ENCODE measurements at places on chromosomes 11 and 22. TPM values are rescaled to one million over a fixed set of nuclear protein-coding genes. Genes with fewer than 3 reads are reported as not detected.

GRCh38 chr11:120420572-120420971, 84.4 kb downstream of the ARHGEF12 start:
- DNase-seq, result no peak

GRCh38 chr11:128492461-128492860, 94.9 kb downstream of the ETS1 start:
- no peak for DNase-seq

DNA sequence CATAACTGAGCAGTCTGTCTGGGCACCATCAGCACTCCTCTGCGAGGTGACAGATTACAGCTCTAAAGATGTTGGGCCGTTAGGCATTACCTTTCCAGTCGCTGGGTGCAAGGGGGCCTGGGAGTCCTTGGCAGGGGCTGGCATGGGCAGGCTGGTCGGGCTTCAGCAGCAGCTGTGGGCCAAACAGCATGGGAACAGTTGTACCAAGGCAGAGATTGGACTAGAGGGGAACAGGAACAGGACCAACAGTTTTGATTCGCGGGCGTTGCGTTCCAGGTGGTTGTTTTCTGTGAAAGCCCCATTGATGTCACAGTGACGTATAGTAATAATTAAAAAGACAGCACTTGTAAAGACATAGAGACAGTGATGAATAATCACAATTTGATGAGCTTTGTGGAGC, 25.8 kb upstream of the B3GAT1 start:
- no peak for DNase-seq

DNA sequence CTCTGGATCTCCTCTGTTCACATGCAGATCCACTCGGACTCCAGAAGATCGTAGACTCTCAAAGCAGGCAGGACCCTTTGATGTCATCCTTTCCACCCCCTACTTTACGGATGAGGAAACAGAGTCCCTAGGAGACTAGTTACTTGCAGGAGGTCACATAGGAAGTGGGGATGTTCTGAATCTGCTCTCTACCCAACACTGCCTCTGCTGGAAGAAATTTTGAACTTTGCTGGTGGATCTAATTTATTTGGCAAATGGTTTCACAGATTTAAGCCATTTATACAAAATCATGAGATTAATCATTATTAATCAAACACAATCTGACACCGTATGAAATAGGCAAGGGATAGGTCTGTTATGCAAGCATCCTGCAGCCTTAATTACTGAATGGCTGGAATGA, 55.0 kb upstream of the USP47 start:
- DNase-seq, result no peak

DNA sequence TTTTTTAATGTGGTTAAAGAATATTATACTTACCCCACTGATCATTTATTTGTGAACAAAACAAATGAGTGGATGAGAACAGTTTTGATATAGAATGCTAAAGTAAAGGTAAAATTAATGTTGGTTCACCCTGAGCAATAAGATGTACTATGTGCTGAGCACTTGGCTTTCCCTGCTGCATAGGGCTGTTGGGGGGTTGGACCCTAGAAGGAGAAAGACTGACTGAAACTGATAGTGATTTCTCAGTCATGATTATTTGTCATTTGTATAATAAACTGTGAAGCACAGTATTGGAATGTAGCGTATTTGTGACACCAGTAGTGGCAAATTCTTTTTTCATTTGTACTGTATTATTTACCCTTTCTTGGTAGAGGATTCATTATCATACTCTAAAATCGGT, 63.3 kb downstream of the PRMT3 start:
- no peak for DNase-seq

- DNase-seq, result no peak
Measured at GRCh38 chr11:110200241-110200640, 96.2 kb downstream of the RDX start.

GRCh38 chr11:108122166-108122628, 830 bp downstream of the ACAT1 start:
- DNase-seq, result no peak

- DNase-seq, result no peak
Measured at GRCh38 chr11:131756479-131757110, 386.2 kb downstream of the NTM start.

DNA sequence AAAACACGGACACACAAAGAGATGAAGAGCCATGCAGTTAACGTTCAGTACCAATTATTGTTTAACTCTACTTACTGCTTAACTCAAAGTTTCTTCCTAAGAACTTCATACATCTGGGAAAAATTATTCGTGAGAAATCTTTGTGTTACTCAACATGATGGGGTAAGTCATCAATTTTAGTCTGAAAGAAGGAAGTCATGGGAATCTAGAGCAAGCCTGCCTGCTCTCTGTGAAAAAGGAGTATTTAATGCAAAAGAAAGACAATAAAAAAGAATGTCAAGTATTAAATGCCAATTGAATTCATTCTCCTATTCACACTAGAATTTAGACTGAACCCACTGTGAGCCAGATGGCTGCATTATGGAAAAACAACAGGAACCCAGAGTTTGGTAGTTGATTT, 16.0 kb downstream of the TMEM123 start:
- no peak for DNase-seq

DNA sequence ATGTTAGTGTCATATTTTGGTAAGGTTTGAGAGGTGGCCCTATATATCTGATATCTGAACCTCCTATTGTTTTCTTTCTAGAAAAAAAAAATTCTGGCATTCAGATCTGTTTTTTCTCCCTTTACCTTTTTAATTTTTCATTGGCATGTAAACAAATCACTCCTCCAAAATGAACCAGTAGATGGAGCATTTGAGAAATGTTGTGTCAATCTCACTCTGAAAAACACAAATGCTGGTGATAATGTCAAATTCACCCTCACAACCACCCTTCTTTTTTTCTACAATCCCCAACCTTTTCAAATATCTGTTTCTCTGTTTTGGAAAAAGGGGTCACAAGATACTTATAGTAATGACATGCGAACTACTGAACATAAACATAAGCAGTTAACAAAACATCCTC, 9.1 kb downstream of the GUCY1A2 start:
- DNase-seq, result no peak

DNA sequence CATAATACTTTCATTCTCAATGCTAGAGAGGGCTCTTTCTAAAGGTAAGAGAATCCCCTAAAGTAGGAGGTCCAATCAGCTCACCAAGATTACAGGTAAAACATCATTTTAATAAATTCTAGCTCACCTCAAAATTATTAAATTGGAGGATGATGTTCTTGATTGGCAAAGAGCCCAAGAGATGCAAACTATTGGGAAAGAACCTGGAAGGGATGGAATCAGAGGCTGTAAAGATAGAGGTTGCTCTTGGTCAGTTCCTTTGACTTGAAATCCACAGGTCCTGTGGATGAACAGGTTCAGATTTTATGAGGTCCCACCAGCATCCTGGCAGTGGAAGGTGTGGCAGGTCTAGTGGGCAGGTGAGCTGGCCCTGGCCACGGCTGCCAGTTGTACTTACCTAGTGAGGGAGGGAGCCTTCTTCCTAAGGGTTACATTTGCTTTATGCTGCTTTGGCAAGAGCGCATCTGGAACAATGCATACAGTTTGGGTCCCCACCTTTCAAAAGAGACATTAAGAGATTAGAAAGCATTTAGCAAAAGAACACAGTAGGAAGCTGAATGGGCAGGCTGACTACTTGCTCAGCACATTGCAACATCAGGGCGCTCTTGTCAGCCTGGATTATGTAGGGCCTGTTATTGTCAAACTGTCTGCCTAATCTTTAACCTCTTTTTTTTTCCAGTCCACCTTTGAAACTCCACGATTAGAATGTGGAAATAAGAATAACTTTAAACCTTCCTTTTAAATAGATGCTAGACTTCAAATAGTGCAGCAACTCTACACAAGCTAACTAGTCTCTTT, 97.0 kb downstream of the RDX start:
- no peak for DNase-seq

GRCh38 chr22:27906241-27906640, 12.8 kb downstream of the PITPNB start:
- no peak for DNase-seq

GRCh38 chr11:19580646-19581045, 132.0 kb upstream of the NAV2 start:
- no peak for DNase-seq

DNA sequence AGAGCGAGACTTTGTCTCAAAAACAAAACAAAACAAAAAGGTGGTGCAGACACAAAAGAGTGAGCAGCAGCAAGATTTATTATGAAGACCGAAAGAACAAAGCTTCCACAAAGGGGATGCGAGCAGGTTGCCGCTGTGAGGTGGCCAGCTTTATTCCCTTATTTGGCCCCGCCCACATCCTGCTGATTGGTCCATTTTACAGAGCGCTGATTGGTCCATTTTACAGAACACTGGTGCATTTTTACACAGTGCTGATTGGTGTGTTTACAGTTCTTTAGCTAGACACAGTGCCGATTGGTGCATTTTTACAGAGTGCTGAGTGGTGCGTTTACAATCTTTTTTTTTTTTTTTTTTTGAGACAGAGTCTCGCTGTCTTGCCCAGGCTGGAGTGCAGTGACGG, 77.4 kb downstream of the CECR2 start:
- DNase-seq, result no peak

- DNase-seq, result peak; percentile 68
Measured at GRCh38 chr11:66022401-66023185, 3.7 kb downstream of the CATSPER1 start.

DNA sequence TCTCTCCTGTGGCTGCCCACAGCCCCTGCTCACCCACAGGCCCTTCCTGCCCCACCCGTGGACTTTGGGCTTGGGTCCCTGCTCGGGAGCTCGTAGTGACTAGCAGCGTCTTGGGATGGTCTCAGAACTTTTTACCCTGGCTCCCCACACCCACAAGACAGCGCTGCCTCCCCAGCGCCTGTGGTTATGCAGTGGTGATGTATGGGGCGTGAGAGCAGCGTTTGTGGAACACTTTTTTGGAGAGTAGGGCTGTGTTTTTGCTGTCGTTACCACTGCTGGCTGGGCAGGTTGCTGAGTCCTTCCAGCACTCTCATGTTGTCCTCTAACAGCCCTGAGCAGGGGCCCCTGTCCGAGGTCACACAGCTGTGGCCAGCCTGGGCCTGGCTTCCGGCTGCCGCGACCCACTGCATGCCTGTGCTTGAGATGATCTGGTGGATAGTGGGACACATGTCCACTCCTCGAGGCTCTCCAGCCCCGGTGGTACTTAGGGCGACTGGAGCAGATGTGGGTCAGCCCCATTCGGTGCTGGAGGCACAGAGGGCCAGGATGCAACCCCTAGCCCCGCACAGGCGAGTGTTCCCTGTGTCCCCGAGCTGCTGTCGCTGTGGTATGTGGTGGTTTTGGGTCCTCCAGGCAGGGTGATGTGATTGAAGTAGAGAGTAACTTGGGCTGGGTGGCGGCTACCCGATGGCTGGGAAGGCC, 7.1 kb upstream of the GRAMD4 start:
- DNase-seq, result peak; percentile 41

- no peak for DNase-seq
Measured at GRCh38 chr11:75524665-75525432, 892 bp downstream of the GDPD5 start.

DNA sequence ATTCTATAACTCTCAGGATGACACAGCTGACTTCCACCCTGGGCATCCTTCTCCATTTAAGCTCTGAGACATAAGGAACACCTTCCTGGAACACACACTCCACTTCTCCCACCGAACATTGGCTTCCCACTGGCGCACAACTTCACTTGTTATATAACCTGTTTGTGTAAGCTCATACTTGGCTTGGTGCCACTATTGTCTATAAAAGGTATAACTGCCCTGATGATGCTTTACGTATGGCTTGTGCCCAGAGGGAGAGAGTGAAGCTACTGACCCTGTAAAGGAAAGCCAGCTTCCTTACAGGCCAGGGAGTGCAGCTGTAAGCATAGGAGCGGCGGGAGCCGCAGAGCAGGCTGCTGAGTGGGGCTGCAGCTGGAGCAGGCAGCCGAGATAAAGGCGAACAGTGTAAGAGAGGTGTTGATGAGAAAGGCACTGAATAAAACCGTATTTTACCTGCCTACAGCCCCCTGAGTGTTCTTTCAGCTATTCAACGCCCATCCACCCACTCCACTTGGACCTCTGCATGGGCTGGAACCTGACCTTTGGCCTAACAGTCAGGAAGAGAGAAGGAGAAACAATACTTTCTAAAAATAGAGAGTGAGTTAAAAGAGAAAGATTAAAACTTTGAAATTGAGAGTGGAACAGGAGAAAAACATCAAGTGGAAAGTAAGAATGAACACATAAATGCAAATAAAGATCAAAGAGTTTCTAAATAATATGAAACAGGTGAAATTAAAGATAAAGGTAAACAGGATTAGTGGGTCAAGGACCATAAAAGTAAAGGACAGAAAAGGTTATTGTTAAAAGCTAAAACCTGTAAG, 252.1 kb upstream of the ARHGAP42 start:
- DNase-seq, result no peak

- DNase-seq, result no peak
Measured at GRCh38 chr11:10637731-10638151, 55.8 kb downstream of the IRAG1 start.

DNA sequence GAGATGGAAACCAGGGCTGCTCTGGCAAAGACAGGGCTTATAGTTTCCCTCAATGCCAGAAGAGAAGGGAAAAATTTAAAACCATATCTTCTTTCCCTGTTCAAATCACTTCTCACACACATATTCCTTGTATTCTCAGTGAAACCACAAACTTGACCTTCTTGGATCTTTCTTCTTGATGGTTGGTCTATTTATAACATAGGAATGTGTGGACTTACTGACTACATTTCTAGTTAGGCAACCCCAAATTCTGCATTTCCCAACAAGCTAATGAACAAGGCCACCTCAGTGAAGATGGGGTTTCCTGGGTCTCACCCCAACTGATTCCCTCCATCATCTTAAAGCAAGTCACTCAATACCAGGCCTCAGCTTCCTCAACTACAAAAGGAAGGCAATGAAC, 3.8 kb upstream of the QSER1 start:
- no peak for DNase-seq

- no peak for DNase-seq
Measured at GRCh38 chr11:8034604-8035190, 46.3 kb upstream of the TUB start.

TMEM86A gene
- 0.11 TPM for total RNA-seq

LINC01488 gene
- not detected for total RNA-seq

DEAF1 gene
- 72.0 TPM for total RNA-seq

IFITM10 gene
- total RNA-seq, result 0.14 TPM

DDIAS gene
- 18.2 TPM for total RNA-seq

SCGB1D2 gene
- total RNA-seq, result not detected

GDPD4 gene
- total RNA-seq, result not detected

OR4A16 gene
- not detected for total RNA-seq

OR52E5 gene
- not detected for total RNA-seq

LRRC10B gene
- 0.07 TPM for total RNA-seq

CCDC34 gene
- total RNA-seq, result 9.3 TPM

TNNI2 gene
- total RNA-seq, result 0.27 TPM

JAM3 gene
- total RNA-seq, result 2.4 TPM
